ENCODE measurements at places on chromosomes 3 and 15.
A peak's percentile ranks its signal among the peaks of the same experiment; 100 is the strongest.

DNA sequence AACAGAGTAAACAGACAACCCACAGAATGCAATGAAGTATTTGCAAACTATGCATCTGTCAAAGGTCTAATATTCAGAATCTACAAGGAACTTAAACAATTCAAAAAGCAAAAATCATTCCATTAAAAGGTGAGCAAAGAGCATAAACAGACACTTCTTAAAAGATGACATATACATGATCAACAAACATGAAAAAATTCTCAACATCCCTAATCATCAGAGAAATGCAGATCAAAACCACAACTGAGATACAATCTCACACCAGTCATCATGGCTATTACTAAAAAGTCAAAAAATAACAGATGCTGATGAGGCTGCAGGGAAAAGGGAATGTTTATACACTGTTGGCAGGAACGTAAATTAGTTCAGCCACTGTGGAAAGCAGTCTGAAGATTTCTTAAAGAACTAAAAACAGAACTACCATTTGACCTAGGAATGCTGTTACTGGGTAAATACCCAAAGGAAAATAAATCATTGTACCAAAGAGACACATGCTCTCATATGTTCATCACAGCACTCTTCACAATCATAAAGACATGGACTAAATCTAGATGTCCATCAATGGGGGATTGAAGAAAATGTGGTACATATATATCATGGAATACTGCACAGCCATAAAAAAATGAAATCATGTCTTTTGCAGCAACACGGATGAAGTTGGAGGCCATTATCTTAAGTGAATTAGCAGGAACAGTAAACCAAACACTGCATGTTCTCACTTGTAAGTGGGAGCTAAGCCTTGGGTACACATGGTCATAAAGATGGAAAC lies 393.3 kb upstream of the CBLB start:
- no peak for DNase-seq

DNA sequence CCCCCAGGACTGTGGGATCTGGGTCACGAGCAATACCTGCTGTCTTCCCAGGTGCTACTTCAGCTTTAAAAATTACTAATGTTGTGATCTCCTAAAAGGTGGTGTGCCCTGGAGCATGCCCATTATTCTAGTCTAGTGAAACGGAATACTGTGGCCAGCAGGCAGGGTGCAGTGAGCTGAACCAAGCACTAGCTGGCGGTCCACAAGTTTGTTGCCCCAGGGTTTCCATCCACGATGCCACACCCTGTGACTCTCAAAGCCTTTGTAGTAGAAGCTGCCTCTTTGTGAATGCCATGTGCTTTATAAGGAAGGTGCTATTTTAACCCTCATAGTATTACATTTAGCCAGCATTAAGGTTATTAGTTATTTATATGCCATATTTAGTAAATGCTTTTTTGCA lies 49.1 kb downstream of the PXYLP1 start:
- no peak for DNase-seq

DNA sequence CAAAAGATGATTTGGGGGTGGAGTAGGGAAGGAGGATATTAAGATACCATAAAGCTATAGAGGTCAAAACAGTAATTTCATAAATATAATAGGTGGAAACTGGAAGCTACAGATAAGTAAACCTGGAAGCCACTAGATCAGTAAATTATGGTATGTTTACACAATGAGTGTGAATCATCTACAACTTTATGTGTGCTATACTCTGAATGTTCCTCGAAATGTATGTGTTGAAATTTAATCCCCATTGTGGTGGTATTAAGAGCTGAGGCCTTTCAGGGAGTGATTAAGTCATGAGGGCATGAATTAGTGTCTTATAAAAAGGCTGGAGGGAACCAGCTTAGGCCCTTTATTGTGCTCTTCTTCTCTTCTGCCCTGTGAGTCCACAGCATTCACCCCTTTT lies 25.2 kb downstream of the EOMES start:
- DNase-seq: no peak

DNA sequence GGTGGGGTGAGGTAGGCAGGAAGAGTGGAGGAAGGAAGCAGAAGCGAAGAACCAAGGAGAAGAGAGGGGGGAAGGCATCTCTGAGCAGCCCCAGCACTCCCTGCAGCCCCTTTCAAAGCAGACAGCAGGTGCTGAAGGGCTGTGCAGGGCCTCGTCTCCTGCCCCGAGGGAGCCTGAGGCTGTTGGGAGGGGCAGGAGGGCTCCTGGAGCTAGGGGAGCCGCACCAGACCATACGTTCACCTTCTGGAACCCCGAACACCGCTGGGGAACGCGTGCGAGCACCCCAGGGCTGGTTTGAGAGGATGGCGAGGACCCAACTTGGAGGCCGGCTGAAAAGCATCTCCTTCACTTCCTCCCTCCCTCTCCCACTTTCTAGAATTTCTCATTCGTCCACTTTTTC lies 259.8 kb downstream of the FAM43A start:
- DNase-seq: no peak

GRCh38 chr15:90582553-90582952 lies 52.8 kb downstream of the CRTC3 start:
- DNase-seq: no peak

- DNase-seq: peak; percentile 1
These were observed 213.2 kb upstream of the IL12A start for GRCh38 chr3:159775372-159775961.

- DNase-seq: no peak
These were observed 922.2 kb downstream of the TUSC7 start for GRCh38 chr3:117631781-117632180.

DNA sequence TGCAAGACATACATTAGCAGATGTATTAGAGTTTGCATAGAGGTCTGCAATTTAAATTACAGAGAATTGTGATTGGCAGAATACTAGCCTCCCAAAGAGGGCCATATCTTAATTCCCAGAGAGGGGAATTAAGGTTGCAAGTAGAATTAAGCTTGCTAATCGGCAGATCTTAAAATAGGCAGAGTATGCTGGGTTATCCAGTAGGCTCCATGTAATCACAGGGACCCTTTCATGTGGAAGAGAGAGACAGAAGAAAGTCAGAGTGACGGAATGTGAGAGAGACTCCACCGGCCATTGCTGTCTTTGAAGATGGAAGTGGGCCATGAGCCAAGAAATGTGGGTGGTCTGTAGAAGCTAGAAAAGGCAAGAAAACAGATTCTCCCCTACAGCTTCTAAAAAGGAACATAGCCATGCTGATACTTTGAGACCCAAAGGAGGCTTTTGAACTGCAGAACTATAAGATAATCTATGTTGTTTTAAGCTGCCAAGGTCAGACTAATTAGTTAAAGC lies 38.8 kb downstream of the IMPG2 start:
- no peak for DNase-seq

- DNase-seq: no peak
These were observed 65.6 kb downstream of the SLC6A6 start for GRCh38 chr3:14467814-14468620.

GRCh38 chr15:95470997-95471689 lies 859.4 kb upstream of the NR2F2 start:
- DNase-seq: no peak

- no peak for DNase-seq
These were observed 38.2 kb upstream of the ITGA11 start for GRCh38 chr15:68470049-68470742.

DNA sequence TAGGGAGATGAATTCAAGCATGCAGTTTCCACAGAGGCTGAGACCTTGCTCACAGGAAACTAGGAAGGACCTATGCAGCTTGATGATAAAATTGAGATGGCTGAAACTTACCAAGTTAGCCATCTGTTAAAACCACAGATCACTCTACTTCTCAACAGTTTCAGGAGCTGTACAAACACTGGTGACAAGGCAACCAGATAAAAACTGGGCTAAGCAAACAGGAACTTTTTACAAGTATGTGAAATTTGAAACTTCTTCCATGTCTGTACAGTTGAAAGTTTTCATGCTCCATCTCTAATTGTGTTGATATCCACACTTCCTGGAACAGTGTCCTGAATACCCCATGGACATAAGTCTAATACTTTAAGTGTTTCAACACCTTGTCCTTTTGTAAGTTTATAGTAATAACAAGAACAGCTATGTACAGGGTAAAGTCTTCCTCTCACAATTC lies 78.2 kb downstream of the FAIM start:
- no peak for DNase-seq

DNA sequence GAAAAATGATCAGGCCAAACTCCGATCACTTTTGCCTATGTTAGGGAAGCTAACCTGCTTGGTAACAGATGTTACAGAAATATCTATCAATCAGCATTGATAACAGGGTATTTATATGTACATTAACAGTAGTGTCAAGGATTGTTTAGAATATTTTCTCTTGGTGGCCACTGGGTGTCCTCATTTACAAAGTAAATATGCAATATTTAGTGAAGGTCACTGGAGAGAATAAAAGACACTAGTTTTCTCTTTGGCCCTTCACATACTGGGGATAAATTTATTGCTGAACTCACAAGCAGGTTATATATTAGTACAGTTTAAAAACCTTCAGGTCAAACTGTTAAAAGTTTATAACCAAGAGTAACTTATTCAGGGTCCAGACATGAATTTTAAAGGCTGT lies 69.0 kb downstream of the TIGIT start:
- DNase-seq: no peak

DNA sequence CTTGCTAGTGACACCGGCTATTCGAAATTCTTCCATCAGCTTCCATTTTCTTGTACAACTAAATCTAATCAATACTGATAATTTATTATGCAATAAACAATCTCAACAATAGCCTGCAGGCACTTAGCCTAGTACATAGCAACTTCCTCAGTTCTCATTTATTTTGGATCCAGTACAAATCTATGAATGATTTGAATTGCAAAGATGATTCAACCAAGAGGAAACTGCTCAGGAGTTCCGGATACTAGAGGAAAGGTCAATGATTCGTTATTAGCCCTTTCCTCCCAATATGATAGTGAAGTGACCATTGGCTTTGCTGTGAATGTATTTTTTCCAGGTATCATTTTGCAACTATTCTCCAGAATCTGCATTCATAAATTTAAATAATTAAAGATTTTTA lies 827.0 kb downstream of the CADM2 start:
- no peak for DNase-seq

DNA sequence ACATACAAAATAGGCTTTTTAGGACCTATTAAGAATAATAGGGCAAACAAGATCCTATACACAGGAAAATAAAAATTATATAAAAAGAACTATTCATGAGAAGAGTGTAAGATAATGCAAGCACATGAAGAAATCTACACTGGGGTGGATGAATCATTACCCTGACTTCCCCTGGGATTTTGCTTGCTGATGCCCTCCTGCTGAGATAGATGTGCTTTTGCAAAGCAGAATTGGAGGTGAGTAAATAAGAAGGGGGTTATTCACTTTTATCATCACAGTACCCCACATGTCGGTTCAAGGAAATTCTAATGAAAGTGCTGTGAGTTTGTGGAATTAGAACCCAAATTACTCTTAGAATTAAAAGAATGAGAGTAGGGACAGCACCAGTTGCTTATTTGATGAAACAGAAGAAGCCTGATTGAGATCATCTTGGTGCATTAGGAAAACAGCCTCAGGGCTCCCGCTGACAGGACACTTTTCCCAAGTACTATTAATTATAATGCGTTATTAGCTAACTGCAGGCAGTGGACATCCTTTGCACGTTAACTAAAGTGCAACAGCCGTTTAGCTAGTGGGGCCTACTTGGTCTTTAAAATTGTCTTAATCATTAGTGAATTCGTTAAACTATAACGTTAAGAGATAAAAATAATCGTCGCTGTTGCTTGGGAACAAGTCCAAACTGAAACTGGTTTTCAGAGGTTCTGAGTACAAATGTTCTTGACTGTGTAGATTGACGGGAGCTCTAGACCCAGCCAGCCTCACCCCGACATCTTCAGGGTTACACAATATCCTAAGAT lies 48.4 kb downstream of the SLC2A2 start:
- DNase-seq: no peak

GRCh38 chr15:78925956-78926743 lies 18.7 kb downstream of the CTSH start:
- no peak for DNase-seq

- DNase-seq: no peak
These were observed 93.3 kb downstream of the PCCB start for GRCh38 chr3:136343446-136343845.

GRCh38 chr3:123854905-123855304 lies 29.2 kb downstream of the MYLK start:
- DNase-seq: no peak

DNA sequence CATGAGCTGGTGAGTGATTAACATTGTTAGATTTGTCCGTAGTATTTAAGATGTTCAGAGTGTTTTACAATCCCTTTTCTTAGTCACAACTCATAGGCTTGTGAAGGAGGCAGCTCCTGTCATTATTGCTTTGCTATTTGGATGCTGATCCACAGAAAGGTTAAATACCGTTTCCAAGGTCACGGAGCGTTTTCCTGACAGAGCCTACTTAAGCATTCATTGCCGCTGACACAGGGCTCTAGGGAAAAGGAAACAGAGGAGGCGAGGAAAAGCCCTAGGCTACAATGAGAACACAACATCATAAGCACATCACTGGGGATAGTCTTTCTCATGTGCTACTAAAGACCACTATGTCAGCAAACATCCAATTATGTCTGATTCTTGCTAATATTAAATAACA lies 38.5 kb upstream of the CPB1 start:
- DNase-seq: no peak

GRCh38 chr3:42865256-42865655 lies 10.4 kb downstream of the CYP8B1 start:
- DNase-seq: no peak

DNA sequence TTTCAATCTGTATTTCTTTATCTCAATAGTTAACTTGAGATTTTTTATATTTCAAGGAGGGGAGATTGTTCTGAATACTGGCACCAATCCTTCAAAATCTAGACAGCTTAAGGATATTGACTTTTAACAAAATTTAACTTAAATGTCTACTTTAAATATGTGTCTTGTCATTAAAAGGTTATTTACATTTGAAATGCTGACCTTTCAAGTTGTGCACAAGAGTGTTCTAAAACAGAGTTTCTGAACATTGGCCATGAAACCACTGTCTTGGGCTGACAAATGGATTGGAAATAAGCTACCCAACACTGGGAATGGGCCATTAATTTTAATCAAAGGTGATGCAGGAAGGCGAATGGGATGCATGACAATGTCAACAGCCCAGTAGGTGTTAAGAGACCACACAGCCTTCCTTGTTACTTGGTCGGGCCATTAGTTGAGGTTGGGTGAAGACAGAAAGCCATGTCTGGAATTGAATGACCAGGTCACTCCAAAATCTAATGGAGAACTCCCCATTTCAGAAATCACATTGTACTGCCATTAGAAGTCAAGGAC lies 128.5 kb downstream of the CDIN1 start:
- DNase-seq: no peak

DNA sequence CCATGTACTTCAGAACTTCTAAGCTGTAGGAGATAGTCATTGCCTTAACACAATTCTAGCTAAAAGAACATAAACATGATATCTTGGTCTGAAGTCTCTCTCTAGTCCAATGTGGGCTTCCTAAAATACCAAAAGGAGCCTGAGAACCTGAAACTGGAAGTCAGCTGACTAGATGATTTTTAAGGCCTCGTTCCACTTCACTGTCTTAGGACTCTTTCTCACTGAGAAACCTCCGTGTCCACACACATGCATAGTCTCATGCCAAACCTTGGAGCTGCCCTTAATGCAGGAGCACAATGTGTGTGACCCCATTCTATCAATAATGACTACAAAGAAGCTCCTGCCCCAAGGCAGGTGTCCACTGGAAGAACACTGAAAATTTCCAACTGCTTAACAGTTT lies 87.7 kb downstream of the ETFA start:
- DNase-seq: no peak

GRCh38 chr15:62901909-62902546 lies 140.5 kb upstream of the TPM1 start:
- no peak for DNase-seq

GRCh38 chr15:76011627-76012551 lies at the start of gene NRG4:
NRG4 (minus strand) TSS chr15:76012424; CDS start chr15:76011230, 1,194 bp downstream.
- no peak for DNase-seq
